ENCODE measurements at places on chromosomes 5 and 9.

DNA sequence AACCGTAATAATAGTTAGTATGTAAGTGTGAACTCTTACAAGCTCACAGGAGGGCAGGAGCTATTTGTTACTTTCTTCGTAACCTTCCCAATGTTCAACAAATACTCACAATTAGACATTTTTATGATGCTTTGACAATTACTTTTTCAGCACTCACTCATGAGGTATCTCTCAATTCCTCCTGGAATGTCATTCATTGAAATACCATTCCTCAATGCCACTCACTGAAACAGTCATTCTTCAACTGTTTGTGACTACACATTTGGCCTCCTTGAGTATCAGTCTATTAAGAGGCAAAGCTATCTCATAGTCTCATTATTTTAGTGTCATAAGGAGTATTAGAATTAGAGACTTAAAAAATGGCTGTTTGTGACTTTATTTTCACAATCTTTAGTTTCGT lies 734.1 kb upstream of the DMAC1 start:
- no peaks in the 10 kb centered on the region for H3K27me3 ChIP-seq
- H3K4me3 ChIP-seq, result no peak overlapping the region
- H3K27ac ChIP-seq, result no peak overlapping the region
- DNase-seq, result no peak
- H3K36me3 ChIP-seq, result peaks cover 14% of the 10 kb centered on the region
- H3K4me1 ChIP-seq, result no peaks in the 10 kb centered on the region

DNA sequence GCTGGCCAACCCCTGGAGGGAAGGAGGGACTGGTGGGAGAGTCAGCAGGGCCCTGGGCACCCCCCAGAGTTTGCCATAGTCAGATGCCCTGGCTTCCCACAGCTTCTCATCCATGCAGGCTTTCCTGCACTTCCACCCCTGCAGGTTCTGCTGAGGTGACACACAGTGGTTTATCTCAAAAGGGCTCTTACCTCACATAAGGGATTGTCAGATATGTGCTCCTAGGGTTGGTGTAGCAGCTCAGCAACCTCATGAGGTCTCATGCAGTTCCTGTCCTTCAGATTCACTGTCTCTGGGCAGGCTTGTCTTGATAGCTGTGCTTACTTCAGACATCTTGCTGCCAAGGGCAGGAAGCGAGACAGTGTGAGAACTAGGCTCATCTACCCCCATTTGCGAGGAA lies 143.4 kb downstream of the KDM4C start:
- H3K27me3 ChIP-seq, result no peaks in the 10 kb centered on the region
- H3K36me3 ChIP-seq, result no peaks in the 10 kb centered on the region
- peaks cover 18% of the 10 kb centered on the region for H3K4me1 ChIP-seq
- H3K4me3 ChIP-seq, result no peak overlapping the region
- DNase-seq, result no peak

- H3K4me3 ChIP-seq, result peak within 1 kb of the TSS; percentile 97
- peak; percentile 86 for DNase-seq
- peaks cover 8% of the 10 kb centered on the region for H3K27me3 ChIP-seq
- H3K27ac ChIP-seq, result peak within 1 kb of the TSS; percentile 42
These were observed at the start of gene SMIM3 for GRCh38 chr5:150778517-150779396. Gene SMIM3, plus strand, starts transcription at chr5:150778757. Its CDS starts 16,684 bp downstream, at chr5:150795441.

DNA sequence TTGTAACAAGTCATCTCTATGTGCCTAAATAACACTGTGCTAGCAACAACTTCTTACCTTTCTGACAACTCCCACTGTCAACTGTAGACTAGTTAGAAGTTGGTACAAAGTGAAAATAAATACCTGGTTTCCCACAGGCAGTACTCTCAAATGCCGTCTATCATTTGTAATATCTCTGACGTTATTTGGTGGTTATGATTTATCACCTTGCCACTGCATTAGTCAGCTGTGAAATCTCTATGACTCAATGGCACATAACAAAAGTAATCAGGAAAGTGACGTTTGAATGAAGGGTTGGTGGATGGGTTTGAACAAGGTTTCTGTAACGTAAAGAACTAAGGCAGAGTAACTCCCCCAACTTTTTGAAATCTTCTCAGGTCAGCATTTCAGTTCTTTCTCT lies 592.3 kb downstream of the MAT2B start:
- H3K4me1 ChIP-seq, result no peaks in the 10 kb centered on the region
- no peak overlapping the region for H3K4me3 ChIP-seq
- DNase-seq, result no peak
- no peaks in the 10 kb centered on the region for H3K36me3 ChIP-seq

- peaks cover 23% of the 10 kb centered on the region for H3K4me1 ChIP-seq
- H3K4me3 ChIP-seq, result no peak overlapping the region
- DNase-seq, result no peak
- peaks cover 7% of the 10 kb centered on the region for H3K27me3 ChIP-seq
- H3K27ac ChIP-seq, result no peak overlapping the region
- H3K36me3 ChIP-seq, result peaks cover 3% of the 10 kb centered on the region
These were observed 335.3 kb upstream of the ADAMTS16 start for GRCh38 chr5:4804691-4805360.
